ENCODE measurements at places on chromosomes 12 and 14.
A peak's percentile ranks its signal among the peaks of the same experiment; 100 is the strongest.

DNA sequence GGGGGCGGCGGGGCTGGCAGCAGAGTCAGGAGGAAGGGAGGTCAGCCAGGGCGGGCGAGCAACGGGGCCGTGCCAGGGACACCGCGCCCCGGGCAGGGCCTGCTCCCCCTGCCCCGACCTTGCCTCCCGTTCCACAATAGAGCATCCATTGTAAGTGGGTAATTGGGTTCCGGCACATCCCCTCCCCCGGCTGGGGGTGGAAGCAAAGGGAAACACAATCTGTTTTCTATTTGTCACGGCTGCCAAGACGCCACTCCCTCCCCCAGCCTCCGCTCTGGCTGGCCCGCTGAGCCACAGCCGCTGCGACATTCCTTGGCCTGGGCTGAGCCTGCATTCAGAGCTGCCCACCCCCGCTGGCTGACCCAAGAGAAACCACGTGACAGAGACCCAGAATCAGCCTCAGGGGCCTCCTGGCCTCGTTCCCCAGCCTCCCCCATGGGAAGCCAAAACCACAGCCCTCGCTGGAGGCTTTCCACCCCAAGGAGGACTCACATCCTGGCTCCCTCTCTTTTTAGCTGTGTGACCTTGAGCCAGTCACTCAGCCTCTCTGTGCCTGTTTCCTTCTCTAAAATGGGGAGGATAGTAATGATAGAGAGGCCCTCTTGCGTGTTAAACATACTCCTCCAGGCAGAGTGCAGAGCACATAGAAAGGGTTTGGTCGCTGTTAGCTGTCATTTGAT, 117.6 kb downstream of the SCARB1 start:
- peak; percentile 73 for DNase-seq

DNA sequence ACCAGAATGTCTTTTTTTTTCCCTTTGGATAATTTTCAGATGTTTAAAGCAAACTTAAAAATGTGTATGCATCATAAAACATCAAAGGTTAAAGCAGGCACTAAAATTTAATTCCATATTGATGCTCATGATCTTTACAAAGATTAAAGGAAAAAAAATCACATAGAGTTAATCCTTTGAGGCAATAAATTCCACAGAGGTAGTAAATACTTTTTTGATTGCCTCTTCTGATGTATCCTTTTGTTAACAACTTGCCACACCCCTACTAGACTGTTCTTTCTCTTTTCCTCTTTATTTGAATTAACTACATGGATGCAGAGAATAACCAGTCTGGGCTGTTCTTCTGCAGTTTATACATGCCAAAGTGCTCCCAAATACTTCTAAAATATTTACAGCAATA, 45.2 kb upstream of the KCNJ8 start:
- DNase-seq = no peak

DNA sequence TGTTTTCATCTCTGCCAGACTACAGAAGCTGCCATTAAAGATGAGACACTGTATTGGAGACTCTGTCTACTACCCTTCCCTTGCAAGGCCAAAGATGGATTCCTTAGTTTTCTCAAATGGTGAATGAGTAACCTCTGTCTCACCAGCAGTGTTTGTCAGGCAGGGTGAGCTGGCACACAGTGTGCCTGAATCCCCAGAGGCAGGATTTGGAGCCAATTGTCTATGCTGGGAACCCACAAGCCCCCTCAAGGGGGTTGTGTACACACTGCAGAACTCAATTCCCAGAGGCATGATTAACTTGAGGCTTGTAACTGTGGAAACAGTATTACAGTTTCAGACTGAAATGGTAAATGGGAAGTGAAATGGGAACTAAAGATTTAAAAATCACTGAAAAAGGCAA, 136.8 kb upstream of the PTPRB start:
- no peak for DNase-seq

GRCh38 chr12:43063650-43064049, 474.1 kb upstream of the PRICKLE1 start:
- DNase-seq = no peak

DNA sequence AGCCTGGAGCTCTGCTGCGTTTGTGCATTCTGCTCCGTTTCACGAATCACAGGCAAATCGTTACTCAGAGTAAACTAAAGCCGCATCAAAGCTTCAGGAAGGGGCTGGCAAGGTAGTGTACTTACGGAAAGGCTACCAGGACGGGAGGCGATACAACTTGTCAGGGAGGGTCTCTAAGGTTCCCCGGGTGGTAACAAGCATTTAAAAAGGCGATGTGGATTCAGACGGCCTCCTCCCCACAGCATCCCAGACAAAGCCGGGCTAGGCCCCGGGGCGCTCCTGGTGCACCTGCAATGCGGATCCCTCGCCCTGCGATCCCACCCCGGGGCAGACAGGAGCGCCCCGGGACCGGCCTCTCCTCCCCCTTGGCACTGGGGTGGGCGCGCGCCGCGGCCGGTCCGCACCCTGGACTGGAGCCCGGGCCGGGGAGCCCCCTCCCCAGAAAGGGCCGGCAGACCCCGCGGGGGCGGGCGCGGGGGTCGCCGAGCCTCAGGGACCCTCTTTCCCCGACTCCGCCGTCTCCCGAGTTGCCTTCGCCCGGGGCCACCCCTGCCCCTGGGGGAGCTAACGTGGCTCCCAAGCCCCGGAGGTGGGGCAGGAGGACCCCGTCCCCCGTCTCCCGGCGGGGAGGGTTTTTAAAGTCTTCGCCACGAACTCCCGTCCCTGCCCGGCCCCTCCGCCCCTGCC, 718 bp downstream of the CCDC92 start:
- peak; percentile 88 for DNase-seq

DNA sequence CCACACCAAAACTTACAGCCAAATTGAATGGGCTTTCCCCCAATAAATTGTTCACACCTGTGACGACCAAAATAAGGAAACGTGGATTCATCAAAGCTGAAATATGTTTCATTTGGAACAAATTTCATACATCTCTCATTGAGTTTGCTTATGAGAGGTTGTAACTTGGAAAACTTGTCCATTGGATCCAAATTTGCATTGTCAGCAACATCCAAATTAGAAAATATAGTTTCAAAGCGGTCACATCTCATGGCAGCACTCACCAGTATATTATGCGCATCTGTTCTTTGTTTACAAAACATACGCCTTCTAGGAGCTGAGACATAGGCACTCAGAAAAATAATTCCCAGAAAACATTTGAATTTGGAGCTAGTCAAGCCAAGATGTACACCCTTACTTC, 1028.2 kb upstream of the USP15 start:
- no peak for DNase-seq

- no peak for DNase-seq
These were observed 2.7 kb downstream of the IRAK4 start for GRCh38 chr12:43761500-43761899.

DNA sequence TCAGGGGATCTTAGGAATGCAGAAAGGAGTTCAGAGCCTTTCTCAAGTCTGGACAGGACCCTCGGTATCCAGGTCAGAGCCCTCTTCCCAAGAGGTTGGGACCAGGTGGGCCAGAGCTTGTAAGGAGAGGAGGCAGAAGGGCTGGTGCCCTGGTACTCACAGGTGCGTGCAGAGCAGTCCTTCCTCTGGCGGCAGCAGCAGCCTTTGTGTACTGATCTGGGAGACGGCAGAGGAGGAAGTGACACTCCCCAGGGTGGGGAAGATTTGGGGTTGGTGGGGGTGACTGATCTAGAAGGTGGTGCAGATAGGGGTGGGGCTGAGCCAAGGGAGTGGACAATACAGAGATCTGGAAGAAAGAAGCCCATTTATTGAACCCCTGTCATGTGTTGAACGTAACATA, at the start of gene ITGB7:
TSS of gene ITGB7 (minus strand) at position 210 of the 400 bp plus-strand sequence. CDS start 6,808 bp downstream, outside the sequence.
- DNase-seq = no peak

- DNase-seq = no peak
These were observed 1.4 kb upstream of the HMGA2 start for GRCh38 chr12:65822732-65823512.

DNA sequence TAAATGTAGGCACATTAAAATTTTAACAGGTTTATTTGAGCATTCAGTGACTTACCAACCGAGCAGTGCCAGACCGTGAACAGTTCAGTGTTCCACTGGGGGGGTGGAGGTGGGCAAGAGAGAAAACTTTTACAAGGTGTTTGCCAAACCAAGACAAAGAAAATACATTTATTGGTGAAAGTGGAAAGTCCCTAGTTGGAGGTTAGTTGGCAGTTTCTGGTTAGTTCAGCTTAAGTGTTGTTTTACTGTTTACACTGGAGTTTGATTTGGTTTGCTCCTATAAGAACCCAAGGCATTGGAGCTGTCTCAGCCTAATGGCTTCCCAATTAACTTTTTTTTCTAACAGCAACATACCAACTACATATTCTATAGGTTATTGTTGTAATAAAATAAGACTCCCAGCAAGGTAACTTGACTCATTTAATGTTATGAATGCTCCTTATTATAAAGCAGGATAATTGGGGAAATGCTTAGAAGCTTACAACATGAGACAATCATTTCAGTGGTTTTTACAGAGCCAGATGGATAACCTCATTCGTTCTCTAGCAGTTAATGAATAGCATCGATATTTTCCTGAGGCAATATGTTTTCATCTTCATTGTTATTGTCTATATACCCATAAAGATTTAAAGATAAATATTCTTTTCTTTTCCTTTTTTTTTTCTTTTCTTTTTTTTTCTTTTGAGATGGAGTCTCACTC, 115.8 kb downstream of the ETNK1 start:
- no peak for DNase-seq

- DNase-seq = no peak
These were observed 62.6 kb upstream of the TMCC3 start for GRCh38 chr12:94712815-94713515.

DNA sequence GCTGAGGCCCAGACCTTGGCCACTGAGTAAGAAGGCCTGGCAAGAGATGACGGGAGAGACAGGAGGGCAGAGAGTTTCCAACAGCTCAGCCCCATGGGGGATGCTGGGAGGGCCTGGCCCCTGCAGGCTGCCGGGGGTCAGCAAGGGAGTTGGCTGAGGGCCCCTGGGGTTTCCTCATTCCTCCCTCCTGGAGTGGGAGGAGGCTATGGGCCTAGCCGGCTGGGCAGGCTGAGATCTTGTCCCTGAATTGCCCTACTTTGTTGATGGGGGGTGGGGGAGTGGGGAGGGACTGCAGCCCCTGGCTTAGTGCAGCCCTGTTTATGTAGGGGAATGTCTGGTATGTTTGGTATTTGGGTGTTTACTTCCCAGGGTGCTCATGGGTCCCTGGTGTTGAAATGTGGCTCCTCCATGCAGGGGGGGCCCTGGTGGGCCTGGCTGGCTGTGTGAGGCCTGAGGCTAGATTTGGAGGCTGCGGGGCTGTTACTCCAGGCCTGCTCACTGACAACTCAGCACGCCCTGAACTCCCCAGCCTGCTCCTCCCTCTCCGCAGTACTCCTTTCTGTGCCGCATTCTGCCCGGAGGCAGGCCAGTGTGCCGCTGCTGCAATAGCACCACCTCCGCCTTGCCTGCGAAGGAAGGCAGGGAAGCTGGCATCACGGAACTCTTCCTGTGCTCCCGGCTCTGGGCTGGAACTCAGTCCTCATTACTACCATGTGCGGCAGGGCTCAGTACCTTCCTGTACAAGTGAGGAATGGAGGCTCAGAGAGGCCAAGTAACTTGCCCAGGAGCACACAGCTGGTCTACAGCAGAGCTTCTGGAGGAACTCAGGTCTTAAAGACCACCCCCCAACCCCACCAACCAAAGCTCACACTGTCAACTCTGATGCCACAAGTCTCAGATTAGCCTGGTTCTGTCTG, 25.3 kb downstream of the JDP2 start:
- DNase-seq = peak; percentile 70

GRCh38 chr12:65016881-65017650, 104.0 kb downstream of the WIF1 start:
- no peak for DNase-seq

DNA sequence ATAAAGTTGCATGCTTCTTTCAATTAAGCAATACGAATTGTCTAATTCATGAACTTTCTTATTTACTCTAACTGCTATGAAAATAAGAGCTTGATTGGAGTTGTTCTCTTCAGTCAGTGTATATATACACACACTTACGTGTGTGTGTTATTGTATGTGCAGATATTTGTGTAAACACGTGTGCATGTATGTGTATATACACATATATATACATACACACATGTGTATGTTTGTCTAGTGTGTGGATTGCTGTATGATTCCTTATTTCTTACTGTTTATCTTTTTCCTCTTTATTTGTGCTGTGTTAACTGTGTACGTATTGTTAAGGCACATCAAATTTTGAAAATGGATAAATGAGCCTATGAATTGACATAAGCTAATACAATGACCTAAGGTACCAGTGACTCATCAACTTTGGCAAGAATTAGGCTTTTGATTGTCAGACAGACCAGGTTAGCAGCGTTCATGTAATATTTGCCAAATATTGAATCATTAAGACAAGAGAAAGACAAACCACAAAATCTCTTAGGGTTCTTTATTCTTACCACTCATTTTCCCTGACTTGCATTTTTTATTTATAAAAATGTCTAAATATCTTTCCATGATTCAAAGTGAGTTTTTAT, 423.9 kb downstream of the SOX5 start:
- DNase-seq = no peak

DNA sequence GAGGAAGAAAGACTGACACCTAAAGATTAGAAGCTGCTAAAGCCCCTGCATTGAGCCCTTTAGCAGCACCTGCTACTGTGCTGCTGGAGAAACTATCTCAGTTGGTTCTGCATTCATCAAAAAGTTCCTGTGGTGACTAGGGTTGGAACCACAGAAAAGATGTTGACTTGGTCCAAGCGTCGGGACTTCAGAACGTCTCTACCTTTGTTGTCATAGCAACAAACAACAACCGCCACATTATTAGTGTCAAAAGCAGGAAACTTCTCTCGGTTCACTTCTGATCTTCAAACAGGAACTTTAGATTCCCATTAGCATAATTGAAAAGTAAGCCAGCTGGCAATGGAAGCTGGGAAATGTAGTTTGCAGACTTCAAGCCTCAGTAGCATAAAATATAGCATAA, 368.0 kb downstream of the SEC23A start:
- DNase-seq = no peak

- DNase-seq = no peak
These were observed 5.2 kb downstream of the FRS2 start for GRCh38 chr12:69475237-69475975.

- no peak for DNase-seq
These were observed 11.5 kb upstream of the KCNK13 start for GRCh38 chr14:90050271-90050670.

GRCh38 chr12:22874151-22874550, 249.2 kb downstream of the ETNK1 start:
- no peak for DNase-seq
